ENCODE measurements at places on chromosomes 2 and 18.

DNA sequence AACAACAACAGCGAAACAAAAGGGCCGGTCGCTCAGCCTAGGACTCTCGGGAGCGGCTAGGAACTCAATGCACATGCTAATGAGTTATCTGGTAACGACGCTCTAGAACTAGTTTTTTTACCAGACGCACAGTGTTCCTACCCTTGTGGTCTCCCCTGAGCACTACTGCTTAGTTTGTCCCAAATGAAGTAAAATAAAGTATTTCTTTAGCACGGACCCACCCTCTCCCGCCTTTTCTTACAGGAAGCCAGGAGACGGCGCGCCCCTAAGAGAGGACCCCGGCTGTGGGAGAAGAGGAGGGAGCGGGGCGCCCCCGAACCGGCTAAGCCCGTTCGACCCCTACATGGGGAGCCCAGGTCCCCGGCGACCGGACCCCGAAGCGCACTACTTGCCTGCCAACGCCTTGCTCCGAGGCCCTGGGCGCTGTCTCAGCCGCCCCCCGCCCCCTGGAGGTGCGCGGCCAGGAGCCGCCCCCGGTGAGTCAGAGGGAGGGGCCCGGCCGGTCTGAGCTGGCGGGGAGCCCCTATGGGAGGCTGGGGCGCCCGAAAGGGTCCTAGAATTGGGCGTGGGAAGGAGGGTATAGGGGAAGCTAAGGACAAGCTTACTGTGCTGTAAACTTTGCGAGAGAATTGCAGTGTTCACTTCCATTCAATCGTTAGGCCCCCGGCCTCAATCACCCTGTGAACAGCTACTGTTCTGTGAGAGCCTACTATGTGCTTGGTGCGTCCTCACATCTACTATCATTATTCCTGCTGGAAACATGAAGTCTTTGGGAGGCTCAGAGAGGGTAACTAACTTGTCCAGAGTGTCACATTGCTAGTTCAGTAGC lies 3.6 kb upstream of the CAPG start:
- no peak for DNase-seq

DNA sequence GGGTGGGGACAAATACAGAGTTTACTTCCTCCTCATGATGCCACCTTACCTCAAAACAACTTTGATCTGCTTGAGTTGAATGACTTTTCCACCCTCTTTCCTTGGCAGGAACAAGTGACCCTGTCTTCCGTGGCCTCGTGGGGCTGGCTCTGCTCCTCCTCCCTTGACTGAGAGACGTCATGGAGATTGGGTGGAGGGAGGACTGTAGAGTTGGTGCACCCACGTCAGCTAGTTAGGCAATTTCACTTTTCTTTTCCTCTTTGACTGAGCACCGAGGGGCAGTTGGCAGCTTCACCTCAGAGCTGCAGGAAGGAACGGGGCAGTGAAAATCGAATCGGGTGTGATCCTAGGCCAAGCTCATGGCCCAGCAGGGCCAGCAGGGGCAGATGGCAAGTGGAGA lies at the start of gene SP140:
Gene SP140 (plus strand): TSS at position 251 of the 400 bp plus-strand sequence. CDS start 109 bp downstream, at position 360.
- DNase-seq, result peak; percentile 74

- no peak for DNase-seq
Observed at GRCh38 chr2:71844967-71845366, 302.7 kb downstream of the CYP26B1 start.

DNA sequence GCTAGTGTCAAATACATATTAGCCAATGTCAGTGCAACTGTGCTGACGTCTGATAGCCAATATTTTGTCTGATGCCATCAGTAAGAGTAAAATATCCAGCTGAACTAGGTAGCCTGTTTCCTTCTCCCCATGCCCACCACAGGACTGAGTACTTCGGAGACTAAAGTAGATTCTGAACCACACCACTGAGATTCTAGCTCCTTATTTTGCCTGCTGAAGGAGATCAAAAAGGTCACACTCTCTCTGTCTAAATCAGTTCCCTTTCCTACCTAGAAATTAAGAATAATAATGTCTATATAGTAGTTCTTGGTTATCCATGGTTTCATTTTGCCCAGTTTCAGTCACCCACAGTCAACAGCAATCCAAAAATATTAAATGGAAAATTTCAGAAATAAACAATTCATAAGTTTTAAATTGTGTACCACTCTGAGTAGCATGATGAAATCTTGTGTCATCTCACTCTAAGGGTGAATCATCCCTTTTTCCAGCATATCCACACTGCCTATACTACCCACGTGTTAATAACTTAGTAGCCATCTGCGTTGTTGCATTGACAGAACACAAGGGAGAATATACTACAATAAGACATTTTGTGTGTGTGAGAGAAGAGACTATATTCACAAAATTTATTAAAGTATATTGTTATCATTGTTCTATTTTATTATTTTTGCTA lies 1043.3 kb upstream of the PIK3C3 start:
- DNase-seq, result no peak

- DNase-seq, result no peak
Observed at GRCh38 chr2:174051741-174052583, 86.8 kb upstream of the SP3 start.

DNA sequence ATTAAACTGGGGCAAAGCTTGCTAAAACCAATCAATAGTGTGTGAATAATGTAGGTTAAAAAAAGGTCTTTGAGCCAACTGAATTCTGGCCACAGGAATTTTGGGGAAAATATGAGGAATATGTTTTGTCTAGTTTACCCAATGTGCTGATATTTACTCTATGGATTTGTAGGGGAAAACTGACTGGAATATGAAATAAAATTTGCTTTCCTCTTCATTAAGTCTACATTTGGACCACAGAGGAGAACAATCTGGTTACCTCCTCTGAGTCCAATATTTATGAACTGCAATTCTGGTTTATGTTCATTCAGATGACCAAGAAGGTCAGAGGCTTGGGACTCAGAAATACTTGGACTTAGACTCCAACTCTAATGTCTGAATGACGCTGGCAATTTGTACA lies 1042.2 kb upstream of the CNTNAP5 start:
- DNase-seq, result no peak

- DNase-seq, result no peak
Observed at GRCh38 chr2:196217116-196217515, 45.7 kb upstream of the STK17B start.

- no peak for DNase-seq
Observed at GRCh38 chr2:134167015-134167414, 86.9 kb upstream of the MGAT5 start.

DNA sequence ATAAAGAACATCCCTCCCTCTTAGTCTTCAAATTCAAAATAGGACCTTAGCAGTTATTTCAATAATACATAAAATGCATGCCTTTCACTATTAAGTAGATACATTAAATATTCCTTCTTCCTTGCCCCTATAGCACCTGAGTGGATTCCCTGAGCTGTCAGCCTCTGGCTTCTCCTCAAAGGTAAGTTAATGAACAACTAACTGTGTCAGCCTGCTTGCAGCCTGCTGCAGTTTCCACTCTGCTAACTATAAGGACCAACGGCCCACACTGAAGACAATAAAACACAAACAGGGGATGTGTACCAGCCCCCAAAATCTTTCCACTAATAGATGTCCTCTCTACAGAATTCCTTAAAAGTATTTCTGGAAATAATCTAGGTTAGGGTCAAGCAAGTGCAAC lies 5.0 kb downstream of the KCTD1 start:
- DNase-seq, result no peak

GRCh38 chr2:51619961-51620360 lies 588.0 kb upstream of the NRXN1 start:
- no peak for DNase-seq

DNA sequence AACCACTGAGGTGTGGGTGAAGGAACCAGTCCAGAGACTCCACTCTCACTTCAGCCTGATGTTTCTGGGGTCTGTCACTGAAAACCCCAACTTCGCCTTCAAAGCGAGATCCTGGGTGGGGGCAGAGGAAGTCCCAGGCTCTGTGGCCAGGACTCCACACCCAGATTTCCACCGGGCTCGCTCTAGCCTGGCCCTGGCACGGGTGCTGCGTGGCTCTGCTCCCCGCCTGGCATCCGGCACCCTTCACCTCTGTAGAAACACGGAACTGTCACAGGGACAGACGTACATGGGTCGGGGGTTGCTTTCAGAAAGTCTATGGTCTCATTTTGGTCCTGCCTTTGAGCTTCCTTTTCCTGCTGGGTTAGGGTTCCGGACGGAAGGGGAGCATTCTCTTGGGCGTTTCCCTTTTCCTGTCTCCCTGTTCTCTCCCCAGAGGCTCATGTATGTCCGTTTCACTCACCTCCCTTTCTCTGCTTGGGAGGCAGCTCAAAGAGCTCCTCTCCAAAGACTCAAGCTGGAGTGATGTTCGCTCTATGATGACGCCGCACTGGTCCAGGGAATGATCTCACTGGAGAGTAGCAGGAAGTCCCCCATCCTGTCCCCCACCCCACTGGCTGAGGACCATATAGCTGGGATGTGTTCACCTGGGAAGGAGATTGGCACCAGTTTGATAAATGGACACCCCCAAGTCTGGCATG lies 41.5 kb downstream of the ODC1 start:
- DNase-seq, result no peak

DNA sequence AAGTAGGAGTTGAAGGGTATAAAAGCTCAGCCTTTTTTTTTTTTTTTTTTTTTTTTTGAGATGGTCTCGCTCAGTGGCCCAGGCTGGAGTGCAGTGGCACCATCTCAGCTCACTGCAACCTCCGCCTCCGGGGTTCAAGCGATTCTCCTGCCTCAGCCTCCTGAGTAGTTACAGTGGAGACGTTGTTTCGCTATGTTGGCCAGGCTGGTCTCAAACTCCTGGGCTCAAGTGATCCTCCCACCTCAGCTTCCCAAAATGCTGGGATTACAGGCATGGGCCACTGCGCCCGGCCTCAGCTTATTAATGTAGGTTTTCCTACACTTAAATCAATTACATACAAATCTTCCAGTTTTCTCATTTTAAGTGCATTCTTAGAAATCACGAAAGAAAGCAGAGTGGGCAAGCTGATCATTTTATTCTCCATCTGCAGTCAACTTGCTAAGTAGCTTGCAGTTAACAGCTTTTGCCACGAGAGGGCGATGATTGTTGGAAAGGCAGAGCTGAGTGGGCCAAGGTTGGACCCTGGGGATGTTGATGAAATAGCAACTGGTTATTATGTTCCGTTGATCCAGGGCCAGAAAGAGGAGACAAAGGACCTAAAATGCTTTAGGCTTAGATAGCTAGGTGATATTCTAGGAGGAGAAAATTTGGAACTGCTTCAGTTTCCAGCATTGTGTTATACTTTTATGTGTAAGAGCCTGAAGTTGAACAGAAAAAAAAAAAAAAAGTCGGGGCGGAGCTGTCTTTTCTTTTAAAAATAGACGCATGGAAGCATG lies 234.4 kb upstream of the EPAS1 start:
- DNase-seq, result peak; percentile 67

GRCh38 chr18:712401-713134 lies at the start of gene ENOSF1:
ENOSF1 (minus strand) TSS chr18:712630; CDS start chr18:712587, 43 bp downstream.
- DNase-seq, result peak; percentile 95

GRCh38 chr2:198905881-198906612 lies 551.7 kb downstream of the SATB2 start:
- DNase-seq, result no peak

GRCh38 chr2:163171786-163172530 lies 333.4 kb upstream of the KCNH7 start:
- no peak for DNase-seq

DNA sequence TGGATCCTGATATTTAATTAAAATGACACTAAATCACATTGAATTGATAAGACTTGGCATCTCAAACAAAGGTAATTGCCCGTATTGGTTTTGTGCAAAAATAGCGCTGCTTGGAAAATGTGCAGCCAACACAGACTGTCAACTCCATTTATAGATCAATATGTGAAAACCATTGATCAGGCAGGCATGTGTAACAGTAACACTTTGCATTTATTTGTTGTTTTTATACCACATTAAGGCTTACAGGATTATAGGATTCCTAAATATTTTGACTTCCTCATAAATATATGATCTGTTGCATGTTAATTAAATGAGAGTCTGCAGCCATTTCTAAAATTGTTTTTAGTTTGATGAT lies 30.2 kb downstream of the ARHGAP15 start:
- no peak for DNase-seq

- no peak for DNase-seq
Observed at GRCh38 chr2:161703863-161704262, 79.6 kb downstream of the SLC4A10 start.

GRCh38 chr18:63079114-63079513 lies 240.5 kb downstream of the BCL2 start:
- DNase-seq, result no peak

DNA sequence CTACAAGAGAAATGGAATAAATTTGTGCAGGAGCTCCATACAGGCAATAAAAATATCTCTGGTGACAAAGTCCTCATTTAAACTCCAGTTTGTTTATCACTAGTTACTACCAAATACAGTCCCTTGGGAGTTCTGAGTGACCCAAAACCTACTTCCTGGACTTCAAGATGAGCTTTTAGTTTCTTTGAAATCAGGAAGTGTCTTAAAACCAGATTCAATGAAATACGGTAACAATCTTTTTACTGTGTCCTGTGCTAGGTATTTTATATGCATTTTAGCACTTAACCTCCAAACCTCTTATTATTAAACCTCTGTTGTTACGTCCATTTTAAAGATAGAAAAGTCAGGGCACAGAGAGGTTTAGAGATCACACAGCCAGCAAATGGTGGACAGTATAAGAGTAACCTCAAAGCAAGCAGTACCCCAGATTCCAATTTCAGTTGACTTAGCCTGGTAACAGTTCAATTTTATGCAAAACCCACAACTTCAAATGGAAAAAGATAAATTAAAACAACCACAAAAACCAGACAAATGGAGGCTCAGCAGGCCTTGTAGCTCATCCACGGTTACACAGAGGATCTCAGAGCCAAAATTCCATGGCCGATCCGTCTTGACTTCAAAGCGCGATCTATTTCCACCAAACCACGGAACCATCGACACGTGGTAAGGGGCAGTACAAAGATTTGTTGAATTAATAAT lies 1.3 kb upstream of the KCMF1 start:
- DNase-seq, result peak; percentile 41

DNA sequence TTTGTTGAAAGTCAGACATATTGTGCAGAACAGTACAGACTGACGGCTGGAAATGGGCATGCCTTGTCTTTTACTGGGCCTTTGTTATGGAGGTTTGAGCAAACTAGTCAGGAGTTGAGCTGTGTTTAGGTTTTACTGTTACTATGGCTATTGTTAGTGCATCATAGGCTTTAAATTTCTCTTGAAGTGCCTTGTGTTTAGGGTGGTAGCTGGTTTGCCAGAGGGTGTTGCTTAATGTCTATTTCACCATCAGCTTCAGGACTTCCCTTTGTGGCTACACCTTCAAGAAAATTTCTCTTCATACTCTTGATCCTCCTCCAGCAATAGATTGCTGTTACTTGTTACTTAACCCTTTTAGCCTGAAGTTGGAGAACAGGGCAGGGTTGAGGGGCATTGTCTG lies 104.6 kb downstream of the CAPN13 start:
- DNase-seq, result no peak

DNA sequence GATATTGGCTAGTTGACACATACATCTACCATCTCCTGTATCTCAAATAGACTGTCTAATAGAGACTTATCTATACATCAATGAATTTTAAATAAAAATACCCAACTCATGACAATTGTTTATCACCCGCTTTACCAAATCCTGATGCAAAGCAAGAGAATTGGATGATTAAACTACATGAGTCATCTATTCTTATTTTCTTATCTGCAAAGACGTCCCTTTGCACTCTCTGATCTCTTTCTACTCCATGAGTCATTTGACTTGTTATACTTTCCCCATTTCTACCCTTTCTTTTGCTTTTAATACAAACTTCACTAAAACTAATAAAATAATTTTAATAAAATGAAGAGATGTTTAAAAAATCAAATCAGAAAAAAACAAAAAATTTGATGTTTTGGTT lies 261.7 kb upstream of the MAP2 start:
- DNase-seq, result no peak
